ENCODE measurements at places on chromosomes 4 and X. TPM values are rescaled to one million over a fixed set of nuclear protein-coding genes. Genes with fewer than 3 reads are reported as not detected.

GRCh38 chr4:94534401-94535312 lies 82.9 kb downstream of the PDLIM5 start:
- DNase-seq: no peak

DNA sequence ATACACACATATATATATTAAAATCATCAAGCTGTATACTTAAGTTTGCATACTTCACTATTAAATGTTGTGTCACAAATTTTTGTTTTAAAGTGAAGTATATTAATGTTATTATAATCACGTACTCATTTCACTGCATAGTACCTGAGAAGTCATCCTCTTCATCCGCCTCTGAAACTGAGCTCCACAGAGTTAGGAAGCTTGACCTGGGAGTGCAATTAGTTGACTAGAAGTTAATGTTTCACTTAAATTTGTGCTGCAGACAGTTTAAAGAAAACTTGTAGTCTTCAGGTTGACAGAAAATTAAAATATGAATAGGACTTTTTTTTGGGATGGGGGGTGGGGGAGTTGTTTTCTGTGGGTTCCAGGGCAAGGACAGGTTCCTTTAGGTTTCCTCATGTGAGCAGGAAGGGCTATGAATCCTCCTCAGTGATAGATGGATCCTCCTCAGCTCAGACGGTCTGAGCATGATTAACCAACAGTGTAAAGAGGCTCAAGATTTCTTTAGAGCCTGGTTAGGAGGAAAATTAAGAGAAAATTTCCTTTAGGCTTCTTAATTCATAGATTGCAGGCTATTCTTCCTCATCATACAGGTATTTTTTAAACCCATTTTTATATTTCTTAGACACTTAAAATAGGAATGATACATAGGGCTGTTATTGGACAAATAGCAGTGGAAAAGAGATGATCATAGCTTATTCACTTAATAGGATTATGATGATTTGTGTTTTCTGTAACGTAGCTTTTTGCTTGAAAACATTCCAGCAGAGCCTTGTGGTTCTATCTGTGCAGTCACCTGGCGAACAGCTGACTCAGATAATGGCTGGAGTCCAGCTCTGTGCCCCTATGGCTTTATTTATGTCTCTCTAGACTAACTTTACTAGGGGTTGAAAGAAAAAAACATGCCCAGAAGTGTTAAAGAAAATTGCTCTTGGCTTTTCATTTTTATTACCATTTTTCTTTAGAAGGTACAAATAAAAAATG lies 102.7 kb downstream of the SLC4A4 start:
- no peak for DNase-seq

DNA sequence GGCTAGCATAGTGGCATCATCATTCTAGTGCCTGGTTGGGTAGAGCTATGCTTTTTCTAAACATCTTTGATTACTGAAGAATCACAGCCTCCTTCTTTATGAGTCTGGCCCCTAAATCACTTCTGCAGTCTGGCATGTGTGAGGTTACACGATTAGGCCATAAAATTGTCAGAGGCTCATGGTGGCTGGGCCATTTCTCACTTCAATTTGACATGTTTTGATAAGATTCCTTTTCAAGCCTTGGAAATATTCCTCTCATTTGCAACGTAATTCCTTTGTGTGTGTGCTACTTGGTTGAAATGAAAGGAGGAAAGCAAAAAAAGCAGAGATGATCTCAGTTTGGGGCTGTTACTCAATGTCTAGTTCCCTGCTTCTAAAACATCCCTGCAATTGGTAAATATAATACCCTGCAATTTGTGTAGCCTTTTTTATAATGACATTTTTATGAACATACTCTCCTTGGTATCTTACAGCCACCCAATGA lies 6.2 kb downstream of the CCKAR start:
- no peak for DNase-seq

DNA sequence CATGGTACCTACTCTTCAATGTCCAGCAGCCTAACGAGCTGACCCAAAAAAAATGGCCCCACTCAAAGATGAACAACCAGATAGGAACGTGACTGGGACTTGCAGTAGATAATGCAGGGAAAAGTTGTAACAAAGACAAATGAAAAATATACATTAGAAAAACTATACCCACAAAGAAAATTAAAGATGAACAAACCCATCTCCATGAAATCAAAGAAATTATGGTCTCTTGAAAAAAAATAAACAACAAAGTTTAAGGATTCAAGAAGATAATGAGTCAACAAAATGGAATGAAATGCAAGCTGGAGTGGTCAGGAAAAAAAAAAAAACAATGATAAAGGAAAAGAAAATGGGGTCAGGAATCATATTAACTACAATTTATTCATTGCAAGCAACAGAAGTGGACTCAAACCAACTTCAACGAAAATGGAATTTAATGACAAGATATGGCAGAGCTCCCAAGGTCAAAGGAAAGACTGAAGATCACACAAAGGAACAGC lies 309.8 kb upstream of the GALNT7 start:
- DNase-seq: no peak

GRCh38 chr4:86596807-86597206 lies 2.7 kb downstream of the PTPN13 start:
- DNase-seq: no peak

DNA sequence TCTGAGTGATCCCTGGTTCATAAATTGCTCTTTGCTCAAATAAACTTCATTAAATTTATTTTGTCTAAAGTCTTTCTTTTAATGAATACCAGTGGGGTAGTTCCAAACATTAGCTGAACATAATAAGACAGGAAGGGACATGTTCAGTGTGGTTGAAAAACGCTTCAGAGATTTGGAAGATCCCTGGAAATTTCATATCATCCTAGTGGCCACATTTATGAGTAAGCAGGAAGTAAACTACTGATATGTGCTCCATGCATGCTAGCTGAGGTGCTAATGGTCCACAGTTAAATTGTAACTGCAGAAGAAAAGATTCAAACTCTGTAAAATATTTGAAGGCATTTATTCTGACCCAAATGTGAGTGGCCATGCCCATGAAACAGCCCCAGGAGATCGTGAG lies 1328.7 kb downstream of the ADGRL3 start:
- no peak for DNase-seq

DNA sequence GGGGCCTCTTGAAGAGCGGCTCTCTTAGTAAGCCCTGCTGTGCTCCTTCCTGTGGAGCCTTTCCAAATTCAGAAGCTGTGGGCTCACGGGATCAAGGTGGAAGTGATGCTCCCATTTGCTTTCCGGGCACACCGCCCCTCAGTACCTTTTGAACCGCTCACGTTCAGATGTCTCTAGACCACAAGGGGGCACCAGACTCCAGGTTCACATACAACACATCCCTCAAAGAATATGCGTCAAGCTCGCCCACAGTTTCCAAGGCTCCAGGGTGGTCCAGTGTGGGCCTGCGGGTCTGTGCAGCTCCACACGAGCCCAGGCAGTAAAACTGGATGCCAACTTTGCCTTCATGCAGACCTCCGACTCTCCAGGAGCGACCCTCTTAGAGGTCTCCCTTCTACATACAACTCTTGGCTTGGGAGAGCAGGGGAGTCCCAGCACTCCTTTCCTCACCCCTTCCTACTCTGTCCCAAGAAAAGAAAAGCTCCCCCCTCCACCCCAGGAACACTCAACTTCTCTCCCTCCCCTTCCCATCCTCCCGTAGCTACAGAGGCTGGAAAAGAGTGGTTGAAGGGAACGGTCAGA lies 11.0 kb downstream of the SUPT20HL1 start:
- DNase-seq: no peak

DNA sequence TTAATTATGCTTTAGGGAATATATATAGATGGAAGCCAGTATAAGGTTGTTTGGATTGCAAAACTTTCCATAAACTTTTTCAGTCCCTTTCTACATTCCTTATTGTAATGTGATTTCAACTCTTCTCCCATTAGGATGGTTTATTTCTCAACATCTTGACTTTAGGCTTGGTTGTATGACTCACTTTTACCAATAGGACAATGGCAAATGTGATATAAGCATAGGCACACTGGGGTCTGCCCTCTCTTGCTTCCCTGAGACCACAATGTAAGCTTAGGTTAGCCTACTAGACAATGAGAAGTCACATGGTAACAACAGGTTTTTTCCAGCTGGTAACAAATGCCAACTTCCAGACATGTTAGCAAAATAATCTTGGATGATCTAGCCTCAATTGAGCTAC lies 163.3 kb upstream of the RBPJ start:
- DNase-seq: no peak

DNA sequence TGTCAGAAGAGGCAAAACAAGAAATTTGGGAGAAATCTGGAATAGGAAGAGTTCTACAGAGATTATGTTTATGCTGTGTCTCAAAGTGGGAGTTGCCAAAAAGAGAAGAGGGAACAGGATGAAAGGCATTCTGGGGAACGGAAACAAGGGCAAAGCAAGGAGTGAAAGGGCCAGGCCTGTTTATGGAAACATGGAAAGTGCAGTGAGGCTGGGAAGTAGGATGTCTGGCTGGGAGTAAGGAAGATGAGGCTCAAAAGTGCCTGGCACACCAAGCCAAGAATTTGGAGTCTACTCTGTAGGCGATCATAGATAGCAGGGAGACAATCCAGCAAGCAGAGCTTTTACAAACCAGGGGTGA lies 1.8 kb upstream of the CUL4B start:
- no peak for DNase-seq

DNA sequence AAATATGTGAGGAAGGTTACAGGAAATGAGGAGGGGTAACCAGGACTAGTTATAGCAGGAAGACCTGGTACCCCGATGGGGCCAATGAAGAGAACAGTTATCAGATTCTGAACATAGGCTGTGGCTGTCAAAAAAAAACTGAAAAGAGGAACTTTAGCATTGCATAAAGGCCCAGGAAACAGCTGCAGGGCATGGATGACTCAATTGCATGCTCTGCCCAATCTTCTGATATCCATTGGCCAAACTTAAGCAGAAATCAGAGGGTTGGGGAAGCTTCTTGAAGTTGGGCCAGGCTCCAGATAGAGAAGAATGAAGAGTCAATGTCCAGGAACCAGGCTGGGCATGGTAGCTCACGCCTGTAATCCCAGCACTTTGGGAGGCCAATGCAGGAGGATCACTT lies 1222.4 kb upstream of the PRKX start:
- DNase-seq: no peak

DNA sequence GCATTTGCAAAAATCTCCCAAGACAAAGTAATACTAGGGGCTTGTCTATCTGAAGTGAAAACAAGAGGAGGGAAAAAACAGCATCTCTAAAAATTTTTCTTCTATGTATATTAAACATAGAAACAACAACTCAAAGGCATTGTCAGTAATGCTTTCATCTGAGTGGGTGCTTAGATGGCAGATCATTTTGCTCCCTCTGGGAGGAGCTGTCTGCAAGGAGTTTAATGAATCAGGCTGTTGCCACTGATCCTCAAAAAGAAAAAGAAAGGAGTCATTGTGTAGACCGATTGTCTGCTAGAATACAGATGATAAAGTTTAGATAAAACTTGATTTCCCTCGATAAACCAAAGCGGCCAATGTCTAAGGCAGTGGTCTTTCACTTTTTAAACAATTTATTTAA lies 49.7 kb upstream of the KLHL8 start:
- DNase-seq: no peak

GRCh38 chr4:15568821-15569220 lies 86.3 kb downstream of the FBXL5 start:
- DNase-seq: no peak

The CXCL8 gene
- total RNA-seq: 2.6 TPM

The HS6ST2 gene
- total RNA-seq: 11.4 TPM

The AMBN gene
- total RNA-seq: not detected

The FAM184B gene
- 2.3 TPM for total RNA-seq

The SLBP gene
- total RNA-seq: 37.0 TPM

The EVC2 gene
- 2.6 TPM for total RNA-seq

The CFI gene
- total RNA-seq: 88.3 TPM

The KCND1 gene
- 1.8 TPM for total RNA-seq

The PWWP3B gene
- total RNA-seq: 3.7 TPM

Data from spinal cord (tissue), 10 donors.